Stimulated activated CD4-positive, alpha-beta T cell treated with anti-CD3 and anti-CD28 coated beads, Interleukin-4, amount 100 ng/mL, for 4 hours (primary cell): ENCODE measurements at places on chromosomes 13 and 19.

- no peak for DNase-seq
These were observed 297.8 kb upstream of the DACH1 start for GRCh38 chr13:72164811-72165210.

DNA sequence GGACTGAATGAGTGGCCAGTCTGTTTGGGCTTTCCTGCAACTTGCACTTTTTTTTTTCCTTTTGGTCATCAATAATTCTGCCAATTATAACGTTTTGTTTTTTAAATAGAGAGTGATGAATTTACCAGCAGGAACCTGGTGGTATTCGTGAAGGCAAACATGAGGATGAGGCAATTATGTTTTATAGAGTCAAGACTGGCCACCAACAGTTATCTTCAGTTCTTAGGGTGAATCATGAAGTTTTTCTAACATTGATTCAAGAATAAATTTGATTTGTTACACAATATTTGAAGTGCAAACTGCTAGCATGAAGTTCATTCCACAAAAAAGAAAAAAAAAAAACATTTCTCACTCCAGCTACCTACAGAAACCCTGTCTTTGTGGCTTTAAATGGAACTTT is 244.5 kb downstream of the SPRY2 start:
- no peak for DNase-seq

DNA sequence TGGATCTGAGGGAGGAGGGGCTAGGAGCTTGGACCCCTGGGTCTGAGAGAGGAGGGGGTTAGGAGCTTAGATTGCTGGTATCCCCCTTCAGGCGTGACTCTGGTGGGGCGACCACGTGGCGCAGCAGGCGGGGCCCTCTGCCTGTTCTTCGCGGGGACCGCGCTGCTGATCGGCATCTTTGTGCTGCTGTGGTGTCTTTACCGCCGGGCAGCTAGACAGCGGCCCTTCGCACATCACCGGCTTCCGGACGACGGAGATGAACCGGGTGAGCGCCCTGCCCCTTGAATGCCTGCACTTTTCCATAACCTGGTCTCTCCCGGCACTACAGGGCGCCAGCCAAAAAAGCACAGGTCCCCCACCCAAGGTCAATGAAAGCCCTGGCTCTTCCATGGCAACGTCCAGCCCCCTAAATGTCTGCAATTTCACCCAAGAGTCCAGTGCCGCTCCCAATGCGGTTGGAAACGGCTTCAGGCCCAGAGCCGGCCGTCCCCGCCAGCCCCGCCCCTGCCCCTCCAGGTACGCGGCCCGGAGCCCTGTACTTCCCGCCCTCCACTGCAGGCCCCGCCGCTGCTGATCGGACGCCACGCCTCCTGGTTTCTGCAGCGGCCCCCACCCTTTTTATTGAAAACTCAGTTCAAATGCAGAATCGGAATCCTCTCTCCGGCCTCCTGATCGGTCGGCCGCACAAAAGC is 2.8 kb downstream of the GFY start:
- DNase-seq = no peak

- DNase-seq = no peak
These were observed 792.6 kb upstream of the GPC6 start for GRCh38 chr13:92433963-92434362.

DNA sequence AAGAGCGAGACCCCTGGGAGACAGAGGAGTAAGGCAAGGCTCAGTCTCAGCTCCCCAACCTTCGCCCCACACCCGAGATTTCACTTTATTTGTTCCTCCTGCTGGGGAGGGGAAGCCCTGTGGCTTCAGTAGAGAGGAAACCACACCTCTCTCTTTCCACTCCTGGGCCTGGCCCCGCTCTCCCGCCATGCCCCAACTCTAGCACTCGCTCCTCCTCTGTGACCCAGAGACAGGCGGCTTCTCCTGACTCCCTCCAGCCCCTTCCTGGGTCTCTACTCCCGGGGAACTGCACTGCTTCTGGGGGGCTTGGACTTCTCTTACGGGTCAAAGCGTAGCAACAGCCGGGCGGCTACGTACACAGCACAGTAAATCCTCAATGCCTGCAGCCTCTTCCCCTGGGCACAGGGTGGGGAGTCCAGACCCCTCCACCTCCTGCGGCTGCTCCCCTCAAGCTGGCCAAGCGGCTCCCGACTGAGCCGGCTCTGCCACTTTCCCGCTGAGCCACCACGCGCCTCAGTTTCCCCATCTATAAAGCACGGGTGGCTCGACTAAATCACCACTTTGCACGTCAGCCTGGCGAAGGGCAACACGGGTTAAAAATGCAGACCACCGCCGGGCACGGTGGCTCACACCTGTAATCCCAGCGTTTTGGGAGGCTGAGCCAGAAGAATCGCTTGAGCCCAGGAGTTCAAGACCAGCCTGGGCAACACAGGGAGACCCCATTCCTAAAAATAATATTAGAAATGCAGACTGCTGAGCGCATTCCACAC is 1.4 kb downstream of the RNF126 start:
- peak; percentile 64 for DNase-seq

DNA sequence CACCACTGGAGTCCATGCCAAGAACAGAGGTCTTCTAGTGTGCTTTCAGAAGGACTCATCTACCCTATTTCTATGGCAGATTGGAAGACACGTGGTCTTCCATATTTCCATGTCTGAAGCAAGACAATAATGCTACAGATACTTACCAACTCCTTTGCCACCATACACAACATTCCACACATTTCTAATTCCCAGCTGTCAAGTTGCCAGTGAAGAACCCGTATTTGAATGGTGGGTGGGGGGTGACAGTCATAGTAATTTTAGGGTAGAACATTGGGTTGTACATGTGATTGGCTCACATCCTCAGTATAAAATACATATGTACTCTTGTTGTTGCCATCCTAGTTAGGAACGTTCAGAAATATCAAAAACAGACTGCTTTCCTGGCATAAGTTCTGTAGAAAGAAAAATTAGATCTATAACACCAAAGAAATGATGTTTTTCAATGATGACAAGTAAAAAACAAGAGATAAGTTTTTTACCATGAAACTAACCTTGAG is 69.3 kb downstream of the LHFPL6 start:
- no peak for DNase-seq

GRCh38 chr19:48372904-48373303 is 8.7 kb downstream of the SYNGR4 start:
- DNase-seq = no peak

DNA sequence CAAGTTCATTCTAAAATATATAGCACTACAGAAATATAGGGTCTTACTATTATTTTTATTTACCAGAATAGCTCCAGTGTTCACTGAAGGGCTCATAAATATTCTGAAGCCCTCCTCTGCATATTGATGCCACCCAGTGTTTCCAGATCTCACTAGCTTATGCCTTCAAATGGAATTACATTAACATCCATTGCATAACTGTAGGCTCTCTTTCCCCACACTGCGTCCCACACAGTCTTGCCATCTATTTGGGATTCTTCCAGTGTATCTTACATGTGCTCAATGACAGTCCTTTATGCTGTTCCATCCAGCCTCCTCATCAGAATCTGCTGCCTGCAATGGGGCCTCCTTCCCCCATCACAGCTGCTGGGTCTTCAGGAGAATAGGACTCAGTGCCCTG is 137.2 kb downstream of the CYSLTR2 start:
- no peak for DNase-seq

DNA sequence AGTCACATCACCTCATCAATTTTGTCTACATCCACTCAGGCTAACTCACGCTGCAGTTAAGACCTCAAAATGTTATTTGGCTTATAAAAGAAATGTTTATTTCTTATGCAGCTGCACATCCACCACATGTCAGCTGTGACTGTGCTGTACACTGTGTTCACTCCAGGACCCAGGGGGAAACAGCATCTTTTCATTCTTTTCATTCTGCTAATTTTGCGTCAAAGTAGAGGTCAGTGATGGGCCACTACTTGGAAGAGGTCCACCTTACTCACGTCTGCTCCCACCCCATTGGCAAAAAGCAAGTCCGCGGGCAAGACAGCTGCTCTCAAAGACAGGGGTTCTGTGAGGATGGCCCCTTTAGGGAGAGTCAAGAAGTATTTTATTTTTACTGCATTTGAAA is 4.5 kb upstream of the DCT start:
- DNase-seq = no peak

DNA sequence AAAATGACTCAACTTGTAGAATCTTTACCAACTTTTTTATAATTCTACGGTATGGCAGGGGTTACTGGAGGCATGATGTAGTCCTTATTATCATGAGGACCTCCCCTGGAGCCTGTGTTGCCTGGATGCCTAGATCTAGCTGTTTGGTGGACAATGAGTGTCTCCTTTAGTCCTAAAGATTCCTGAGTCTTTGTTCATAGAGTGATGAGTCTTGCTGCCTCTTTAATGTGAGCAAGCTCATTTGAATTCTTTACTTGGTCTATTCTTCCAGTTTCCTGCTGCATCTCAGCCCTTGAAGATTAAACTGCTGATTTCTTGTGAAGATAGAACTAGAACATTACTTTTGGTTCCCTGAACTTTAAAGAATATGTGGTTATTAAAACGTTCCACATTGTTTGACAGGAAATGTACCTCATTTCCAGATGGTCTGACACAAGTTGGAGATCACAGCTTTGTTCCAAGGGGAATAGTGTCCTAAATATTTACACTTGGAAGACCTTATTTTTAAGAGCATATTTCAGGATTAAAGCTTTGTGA is 51.9 kb downstream of the SLAIN1 start:
- DNase-seq = no peak

GRCh38 chr13:42320375-42320787 is 48.4 kb downstream of the AKAP11 start:
- DNase-seq = peak; percentile 7

DNA sequence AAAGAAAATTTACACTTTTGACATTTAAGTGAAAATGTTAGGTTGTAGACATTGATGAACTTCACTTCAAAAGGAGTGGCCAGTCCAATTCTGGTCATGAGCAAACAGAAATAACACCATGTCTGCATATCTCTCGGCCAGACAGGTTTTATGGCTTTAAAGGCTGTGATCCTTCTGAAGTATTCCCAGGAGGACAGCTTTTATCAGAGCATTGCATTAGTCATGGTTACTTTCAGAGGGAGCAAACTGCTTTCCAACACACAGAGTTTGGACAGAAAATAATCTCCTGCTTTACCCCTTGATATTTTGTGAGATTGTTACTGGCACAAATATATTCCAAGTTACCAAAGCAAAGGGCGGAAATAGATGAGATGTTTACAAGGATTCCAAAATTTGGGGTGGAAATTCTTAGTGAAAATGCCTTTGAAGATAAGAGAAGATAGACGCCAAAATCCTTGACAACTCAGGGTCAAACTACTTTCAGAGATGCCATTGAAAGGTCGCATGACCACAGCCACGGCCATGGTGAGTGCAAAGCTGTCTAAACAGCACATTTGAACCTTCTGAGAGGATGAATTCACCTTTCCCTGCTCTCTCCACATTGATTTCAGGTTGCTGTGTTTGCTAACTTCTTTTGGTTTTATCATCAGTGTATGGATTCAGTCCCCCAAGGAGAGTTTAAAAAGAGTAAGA is 584.5 kb upstream of the SGCG start:
- DNase-seq = no peak

- no peak for DNase-seq
These were observed 1.4 kb upstream of the CD209 start for GRCh38 chr19:7748756-7749155.

DNA sequence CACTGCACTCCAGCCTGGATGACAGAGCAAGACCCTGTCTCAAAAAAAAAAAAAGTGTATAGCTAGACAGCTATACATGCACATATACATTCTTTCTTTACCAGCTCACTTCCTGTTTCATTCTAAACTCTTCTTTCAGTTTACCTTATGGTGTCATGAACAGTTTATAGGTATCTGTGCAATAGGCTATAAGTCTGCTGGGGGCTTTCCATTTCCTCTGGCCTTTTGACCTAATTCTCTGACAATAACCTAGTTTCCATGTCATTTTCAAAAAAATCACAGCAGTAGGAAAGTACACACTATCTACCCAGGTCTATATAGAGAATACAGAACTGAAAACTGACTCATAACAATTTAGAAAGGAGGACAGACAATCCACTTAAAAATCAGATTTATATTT is 24.4 kb upstream of the URAD start:
- no peak for DNase-seq

- DNase-seq = no peak
These were observed 241.0 kb downstream of the KLF5 start for GRCh38 chr13:73299787-73300186.

- no peak for DNase-seq
These were observed 13.9 kb upstream of the MADCAM1 start for GRCh38 chr19:482186-483041.

- no peak for DNase-seq
These were observed 19.5 kb upstream of the TRPC4 start for GRCh38 chr13:37889102-37889501.

- DNase-seq = no peak
These were observed 219.8 kb downstream of the MZT1 start for GRCh38 chr13:72507416-72508199.

DNA sequence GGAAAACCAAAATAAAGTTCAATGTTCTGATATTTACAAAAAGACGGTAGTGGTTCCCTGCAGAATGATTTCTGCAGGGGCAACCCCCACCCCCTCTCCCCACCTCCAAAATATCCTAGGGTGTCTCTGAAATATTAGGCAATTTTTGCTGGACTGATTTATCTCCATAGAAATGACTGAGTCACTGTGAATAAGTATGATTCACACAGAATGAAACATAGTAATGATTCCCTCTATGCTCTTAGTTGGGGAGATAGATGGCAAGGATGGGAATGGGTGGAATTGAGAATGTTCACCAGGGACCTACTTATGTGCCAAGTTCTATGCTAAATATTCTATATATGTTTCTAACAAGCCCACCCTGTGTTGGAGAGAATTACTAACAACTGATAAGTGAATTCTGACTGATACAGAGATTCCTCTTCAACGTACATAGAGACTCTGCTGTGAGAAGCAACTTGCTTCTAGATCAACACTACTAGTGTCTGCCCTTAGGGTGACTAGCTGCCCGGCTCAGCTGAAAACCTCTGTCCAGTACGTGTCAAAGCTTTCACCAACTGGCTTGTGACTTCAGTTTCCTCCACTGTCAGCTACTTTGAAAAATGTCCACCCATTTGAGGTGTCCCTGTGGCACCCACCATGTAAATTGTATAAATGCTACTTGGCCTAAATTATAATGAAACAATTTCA is 38.4 kb upstream of the RAP2A start:
- no peak for DNase-seq

DNA sequence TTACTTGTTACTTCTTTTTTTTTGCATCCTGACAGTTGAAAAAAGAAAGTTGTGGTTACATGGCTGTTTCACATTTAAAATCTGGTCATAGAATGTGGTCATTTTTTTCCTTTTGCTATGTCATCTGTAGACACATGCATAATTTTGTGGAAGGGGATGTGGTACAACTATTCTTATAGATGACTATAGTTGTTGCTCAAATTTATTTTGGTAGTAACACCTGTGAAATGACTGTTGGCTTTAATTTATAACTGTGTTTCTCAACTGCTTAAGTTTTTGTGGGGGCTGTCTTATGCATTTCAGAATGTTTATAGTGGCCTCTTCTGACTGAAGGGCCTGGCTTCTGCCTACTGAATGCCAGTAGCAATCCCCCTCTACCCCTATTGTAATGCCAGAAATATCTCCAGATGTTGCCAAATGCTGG is 130.5 kb downstream of the PAN3 start:
- DNase-seq = no peak
